ENCODE measurements at places on chromosomes 13 and 19. TPM values are rescaled to one million over a fixed set of nuclear protein-coding genes. Genes with fewer than 3 reads are reported as not detected.

- DNase-seq, result no peak
These were observed 231.2 kb downstream of the FGF9 start for GRCh38 chr13:21901811-21902708.

- DNase-seq, result no peak
These were observed 3.3 kb downstream of the OR10H1 start for GRCh38 chr19:15812060-15812722.

GRCh38 chr19:8391198-8392016 is 1.2 kb downstream of the RAB11B start:
- DNase-seq, result no peak

DNA sequence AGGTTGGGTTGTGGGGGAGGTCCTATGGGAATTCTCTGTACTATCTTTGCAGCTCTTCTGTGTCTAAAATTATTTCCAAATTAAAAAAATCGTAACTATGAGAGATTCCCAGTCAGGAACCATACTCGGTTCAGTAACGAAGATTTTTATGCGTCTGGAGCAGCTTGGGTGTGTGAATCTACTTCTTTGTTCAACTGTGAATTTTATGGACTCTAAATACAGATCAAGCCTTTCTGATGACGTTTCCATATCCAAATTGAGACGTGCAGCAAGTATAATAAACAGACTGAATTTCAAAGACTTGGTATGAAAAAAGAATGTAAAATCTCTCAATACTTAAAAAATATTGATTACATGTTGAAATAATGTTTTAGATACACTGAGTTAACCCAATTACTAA is 30.9 kb downstream of the MLLT1 start:
- no peak for DNase-seq

DNA sequence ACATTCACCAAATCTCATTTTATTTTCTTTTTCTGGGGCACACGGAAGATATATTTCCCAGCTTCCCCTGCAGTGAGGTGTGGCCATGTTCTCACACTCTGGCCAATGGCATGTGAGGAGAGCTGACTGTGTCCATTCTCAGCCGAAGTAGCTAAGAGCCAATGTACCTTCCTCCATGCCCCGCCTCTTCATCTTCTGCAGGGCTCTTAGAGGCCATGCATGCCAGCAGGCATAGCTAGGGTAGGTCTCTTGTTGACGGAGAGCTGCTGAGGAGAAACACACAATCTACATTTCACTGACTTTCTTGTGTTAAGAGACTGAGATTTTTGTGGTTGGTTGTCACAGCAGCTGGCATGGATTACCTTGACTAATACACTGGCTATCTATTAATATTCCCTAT is 9.8 kb upstream of the MICU2 start:
- DNase-seq, result no peak

- no peak for DNase-seq
These were observed 446.3 kb downstream of the OLFM4 start for GRCh38 chr13:53474878-53475277.

DNA sequence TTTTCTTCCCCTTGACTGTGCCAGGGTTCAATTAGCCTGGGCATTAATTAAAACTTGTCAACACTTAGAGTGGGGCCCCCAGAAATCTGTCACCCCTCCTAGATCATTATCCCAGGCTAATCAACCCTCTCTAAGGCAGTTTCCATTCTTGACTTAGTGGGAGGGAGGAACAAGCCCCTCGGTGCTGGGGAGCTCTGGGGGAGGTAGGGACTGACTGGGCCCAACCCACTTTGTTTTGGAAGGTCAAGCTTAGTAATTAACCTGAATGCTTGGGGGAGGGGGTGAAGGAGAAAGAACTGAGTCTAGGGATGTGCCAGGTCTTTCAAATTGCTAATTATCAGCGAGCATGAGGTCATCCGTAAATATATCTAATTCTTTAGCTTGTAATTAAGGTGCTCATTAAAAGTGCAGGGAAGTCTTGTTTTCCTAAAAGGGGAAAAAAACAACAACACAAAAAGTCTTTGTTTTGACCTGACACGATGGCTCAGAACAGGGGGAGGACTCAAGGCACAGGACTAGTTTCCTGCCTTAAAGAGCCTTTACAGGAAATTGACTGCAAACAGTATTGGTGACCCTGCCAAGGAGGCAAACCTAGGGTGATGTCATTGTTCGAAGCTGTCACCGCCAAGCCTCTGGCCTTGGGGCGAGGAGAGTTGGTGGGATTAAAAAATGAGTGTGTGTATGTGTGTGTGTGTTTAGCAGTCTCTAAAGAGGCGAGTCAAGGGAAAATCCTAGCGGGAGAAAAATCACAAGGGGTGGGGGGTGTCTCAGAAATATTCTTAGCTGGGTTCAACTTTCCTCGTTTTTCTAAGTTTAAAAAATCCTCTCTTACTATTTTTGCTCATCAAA is 19.4 kb downstream of the ACTN4 start:
- DNase-seq, result no peak

- DNase-seq, result no peak
These were observed 2.4 kb downstream of the KANK2 start for GRCh38 chr19:11194656-11195558.

OR10H1 gene
- not detected for total RNA-seq

TEX26 gene
- not detected for total RNA-seq

SMAD9 gene
- 14.4 TPM for total RNA-seq

DIRAS1 gene
- 0.59 TPM for total RNA-seq

DNA sequence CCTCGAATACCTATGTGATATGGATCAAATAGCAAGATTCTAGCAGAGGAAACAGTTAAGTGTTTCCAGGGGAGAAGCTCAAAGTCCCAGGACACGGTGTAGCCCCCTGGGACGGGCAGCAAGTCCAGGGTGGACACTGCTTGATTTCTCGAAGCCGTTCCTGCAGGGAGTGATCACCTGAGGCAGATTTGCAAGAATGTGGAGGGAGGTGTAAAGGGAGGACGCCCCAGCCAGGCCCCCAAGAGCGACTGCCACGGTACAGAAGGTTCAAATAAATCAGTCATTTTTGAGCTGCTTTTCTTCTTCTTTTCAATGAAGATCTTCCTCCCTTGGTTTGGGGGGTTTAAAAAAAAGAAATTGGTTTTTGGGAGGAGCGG is 41.4 kb downstream of the KLF2 start:
- no peak for DNase-seq

GRCh38 chr13:95797016-95797415 is 120.1 kb downstream of the DNAJC3 start:
- DNase-seq, result no peak

GRCh38 chr19:56141417-56141993 is 418 bp downstream of the ZNF444 start:
- no peak for DNase-seq

DNA sequence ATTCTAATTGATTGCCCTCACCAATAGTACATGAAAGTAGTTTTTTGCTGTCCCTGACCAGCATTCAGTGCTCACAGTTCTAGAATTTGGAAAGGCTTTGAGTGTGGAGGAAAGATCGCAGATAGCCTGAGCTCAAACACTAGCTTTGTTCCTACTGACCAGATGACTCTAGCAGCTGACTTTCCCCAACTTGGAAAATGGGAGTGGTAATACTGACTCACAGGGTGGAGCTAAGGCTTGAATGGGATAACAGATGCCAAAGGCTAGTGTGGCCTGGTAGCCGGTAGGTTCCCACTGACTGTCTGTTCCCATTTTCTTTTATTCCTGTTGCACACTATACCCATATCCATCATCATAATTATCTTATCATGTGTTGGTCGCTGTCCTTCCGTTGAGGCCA is 3.7 kb downstream of the ZSCAN22 start:
- no peak for DNase-seq

ERICH6B gene
- total RNA-seq, result not detected

PSG3 gene
- not detected for total RNA-seq

GRCh38 chr13:34767778-34768177 is 174.3 kb upstream of the NBEA start:
- DNase-seq, result no peak

GRCh38 chr13:51041126-51041525 is 69.9 kb downstream of the C13orf42 start:
- no peak for DNase-seq

ZNF568 gene
- 12.5 TPM for total RNA-seq

- no peak for DNase-seq
These were observed 24.1 kb upstream of the URI1 start for GRCh38 chr19:29917911-29918310.

MYBPC2 gene
- total RNA-seq, result not detected

GRCh38 chr13:72097568-72097967 is 230.6 kb upstream of the DACH1 start:
- DNase-seq, result no peak

DNA sequence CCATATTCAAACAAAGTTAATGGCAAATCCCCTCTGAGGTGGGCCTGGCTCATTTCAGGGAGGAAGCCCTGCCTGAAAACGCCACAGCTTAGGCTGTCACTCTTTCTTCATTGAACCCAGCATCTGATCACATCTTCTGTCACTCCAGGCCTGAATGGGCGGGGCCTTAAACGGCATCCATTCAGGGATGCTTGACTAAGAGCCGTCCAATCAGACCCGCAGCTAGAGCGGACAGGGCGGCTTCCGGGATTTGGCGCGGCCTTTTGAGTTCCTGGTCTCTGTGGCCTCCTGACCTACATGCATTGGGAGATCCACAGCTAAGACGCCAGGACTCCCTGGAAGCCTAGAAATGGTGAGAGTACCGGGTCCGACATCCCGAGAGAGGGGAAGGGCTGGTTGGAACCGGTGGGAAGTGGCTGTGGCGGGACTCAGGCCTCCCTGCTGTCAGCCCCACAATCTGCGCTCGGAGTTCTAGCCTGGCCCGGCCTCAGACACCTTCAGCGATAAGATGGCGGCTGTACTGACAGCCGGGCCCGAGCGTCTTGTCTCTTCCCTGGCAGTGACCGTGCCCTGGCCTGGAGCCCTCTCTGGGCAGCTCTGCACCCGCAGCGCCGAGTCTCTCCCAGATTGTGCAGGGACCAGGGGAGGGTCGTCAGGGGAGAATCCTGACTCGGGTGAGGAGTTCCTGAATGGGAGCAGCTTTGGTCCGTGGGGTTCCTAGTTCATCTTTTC is at the start of gene ZNF723:
Gene ZNF723 (plus strand): TSS at position 261 of the 732 bp plus-strand sequence. CDS start 89 bp downstream, at position 350.
- no peak for DNase-seq

DNA sequence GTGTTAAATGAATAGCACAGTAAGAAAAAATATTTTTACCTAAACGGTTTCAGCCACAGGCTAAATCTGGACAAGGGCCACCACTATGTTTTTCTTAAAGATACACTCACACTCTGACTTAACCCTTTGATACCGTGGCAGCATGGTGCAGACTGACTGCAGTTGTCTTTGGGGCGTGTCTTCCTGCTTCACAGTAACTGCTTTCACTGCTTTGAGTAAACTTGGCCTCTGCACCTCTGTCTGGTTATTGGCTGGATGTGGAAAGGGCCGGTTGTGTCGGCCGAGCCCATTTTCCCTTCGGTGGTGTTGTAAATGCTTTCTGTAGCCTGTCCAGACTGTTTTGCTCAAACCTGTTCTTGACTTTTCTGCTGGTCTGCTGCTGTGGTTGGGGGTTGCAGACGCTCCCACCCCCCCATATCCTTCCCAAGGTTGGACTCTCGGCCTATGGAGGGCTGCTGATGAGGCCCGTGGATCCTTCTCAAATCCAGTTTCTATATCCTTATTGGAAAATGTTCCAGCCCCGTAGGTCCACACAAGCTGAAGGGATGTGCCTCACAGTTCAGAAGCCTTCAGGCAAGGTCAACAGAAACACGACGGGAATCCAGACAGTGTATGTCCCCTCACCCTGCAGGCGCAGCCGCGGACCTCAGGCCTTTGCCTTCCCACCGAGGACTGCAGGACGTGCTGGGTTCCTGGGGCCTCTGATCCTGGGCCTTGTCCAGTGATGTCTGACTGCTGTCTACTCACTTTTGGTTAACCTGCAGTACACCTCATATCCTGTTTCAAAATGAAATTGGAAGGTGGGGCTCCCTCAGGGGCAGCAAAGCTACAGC is 90.2 kb upstream of the RNF113B start:
- no peak for DNase-seq

GRCh38 chr13:31982540-31982939 is 49.0 kb upstream of the FRY start:
- DNase-seq, result peak; percentile 41

DNA sequence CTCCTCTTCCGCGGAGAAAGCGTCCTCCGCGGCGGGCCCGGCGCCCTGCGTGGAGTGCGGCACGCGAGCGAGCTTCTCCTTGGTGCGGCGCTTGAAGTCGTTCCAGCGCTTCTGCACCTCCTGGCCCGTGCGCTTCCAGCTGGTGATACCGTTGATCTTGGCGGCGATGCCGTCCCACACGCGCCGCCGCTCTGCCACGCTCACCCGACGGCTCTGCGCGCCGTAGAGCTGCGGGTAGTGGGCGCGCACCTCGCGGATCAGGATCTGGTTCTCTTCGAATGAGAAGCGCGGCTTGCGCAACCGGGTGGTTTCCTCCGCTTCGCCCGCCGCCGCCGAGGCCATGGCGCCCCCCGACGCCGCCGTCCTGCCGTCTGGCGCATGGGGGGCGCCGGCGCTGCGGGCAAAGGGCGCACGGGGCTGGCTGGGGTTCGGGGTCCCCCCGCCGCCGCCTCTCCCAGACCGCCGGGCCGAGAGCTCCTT is 941 bp downstream of the MYPOP start:
- no peak for DNase-seq

- DNase-seq, result no peak
These were observed 53.7 kb downstream of the ATP7B start for GRCh38 chr13:51957377-51958216.

- DNase-seq, result no peak
These were observed 113.6 kb upstream of the MBNL2 start for GRCh38 chr13:97108530-97108900.

AMH gene
- not detected for total RNA-seq

DNA sequence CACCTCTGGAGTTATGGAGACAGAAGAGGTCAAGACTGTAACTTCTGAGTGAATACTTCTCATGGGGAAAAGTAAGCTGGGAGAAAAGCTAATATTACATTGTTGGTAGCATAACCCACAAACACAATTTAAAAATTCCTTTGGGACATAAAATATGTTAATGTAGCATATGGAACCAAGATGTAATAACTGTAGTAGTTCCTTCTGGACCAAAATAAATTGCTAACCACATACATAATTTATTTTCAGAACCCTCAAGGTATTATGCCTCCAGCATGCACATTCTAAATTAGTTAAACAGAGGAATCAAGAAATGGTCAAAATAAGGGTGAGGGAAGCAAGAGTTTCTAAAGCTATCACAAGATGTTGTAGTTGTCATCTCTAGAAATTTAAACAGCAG is 4.8 kb upstream of the RNF17 start:
- DNase-seq, result no peak

DNA sequence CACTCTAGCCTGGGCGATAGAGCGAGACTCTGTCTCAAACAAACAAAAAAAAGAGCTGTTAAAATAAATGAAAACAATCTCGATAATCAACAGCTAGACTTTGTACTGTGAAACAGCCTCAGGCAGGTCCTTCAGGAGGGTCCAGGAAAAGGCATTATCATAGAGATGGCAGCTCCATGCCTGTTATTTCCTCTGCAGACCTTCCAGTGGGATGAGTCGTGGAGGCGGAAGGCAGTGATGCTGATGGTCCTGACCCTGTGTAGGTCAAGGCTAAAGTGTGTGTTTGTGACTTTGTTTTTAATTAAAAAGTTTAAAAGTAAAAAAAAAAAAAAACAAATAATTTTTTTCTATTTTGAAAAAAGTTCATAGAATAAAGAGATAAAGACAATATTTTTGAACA is 117.4 kb downstream of the TNFRSF19 start:
- no peak for DNase-seq

- no peak for DNase-seq
These were observed 11.1 kb downstream of the DAZAP1 start for GRCh38 chr19:1418496-1418775.

ZNF544 gene
- total RNA-seq, result 54.5 TPM
